ENCODE measurements at places on chromosomes 12 and 14.

DNA sequence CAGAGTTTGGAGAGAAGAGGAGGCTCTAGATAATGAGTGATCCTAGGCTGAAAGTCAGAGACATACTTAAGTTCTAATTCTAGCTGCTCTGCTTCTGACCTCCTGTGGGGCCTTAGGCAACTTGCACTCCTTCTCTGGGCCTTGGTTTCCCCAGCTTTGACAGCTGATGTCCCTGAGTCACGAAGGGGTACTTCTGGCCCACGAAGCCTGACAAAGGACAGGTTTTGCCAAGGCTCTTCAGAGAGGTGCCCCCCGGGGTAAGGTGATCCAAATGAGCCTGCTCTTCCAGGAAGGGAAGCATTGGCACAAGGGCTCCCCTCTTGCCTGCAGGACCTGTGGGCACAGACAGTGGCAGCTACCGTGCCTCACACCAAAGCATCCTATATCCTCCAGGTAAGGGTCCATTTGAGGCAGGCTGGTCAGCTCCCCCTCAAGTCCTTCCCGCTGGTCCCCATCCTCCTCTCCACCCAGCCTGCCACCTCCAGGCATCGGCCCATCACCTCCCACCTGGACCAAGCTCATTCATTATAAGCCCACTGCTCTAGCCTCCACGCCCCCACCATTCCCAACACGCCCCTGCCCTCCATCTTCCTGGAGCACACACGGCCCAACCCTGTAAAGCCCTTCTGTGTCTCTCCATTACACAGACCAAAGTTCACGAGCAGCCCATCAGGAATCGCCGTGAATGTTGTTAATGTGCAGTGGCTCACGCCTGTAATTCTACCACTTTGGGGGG, 1.9 kb upstream of the PPP1R13B start:
- no peak for DNase-seq

DNA sequence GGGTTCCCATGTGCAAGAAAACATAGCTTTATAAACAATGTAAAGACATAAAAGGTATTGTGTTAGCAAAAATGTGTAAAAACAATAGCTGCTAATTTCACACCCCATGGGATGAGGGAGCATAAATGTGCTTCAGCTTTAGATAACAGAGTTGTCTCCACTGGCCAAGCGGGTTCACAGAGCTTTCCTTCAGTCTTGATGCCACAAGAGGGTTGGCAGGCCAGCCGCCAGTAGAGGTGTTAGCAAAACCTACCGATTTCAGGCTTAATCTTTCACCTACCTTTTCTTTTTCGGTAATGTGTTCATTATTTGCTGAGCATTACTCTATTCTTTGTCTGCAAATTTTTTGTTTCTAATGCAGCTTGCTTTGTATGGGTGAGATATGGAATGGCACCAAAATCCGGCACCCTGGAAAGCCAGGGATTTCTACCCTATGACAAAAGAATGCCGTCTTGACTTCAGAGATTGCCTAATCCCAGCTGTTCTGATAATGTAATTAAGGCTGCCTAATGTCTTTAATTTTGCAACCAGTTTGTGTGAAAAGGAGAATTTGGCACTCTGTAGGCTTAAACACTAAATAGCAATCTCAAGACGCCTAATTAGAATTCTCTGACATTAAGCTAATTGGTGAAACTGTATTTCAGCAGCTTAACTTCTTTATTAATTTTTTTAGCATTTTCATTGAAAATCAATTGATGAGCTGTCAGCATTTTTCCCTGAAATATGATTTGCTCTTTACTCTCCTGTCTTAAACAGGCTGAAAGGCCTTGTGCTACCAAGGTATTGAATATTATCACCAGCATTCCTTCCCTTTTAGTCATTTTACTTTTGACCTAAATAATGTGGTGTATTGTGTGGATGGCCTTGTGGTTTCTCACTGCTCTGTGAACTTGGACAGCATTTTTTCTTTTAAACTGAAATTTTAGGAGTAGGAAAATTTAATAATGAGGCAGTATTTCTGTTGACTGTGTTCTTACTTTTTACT, 60.7 kb downstream of the POLR3B start:
- peak; percentile 71 for DNase-seq

DNA sequence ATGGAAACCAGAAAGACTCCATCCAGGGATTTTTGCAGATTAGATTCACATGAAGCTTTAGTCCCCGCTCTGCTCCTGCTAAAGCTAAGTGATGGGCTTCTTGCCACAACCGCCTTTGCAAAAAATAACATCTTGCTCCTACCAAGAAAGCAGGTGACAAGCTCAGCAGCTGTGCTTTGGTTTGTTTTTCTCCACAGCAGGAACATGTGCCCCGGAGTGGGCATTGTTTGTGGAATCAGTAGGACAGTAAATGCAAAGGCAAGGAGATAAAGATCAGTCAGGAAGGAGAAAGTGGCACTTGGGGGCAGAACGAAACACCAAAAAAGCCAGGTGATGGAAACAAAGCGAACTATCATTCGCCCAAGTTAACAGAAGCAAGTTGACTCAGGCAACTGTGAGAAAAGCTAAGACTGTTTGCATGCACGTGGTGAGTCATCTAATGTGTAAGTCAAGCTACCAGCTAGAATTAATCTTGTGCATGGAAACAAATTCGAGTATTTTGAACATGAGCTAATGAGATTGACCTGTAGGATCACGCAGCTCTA, 165.5 kb upstream of the PLXNC1 start:
- DNase-seq, result peak; percentile 71

- DNase-seq, result no peak
Measured at GRCh38 chr14:35113308-35113950, 8.4 kb downstream of the PPP2R3C start.

DNA sequence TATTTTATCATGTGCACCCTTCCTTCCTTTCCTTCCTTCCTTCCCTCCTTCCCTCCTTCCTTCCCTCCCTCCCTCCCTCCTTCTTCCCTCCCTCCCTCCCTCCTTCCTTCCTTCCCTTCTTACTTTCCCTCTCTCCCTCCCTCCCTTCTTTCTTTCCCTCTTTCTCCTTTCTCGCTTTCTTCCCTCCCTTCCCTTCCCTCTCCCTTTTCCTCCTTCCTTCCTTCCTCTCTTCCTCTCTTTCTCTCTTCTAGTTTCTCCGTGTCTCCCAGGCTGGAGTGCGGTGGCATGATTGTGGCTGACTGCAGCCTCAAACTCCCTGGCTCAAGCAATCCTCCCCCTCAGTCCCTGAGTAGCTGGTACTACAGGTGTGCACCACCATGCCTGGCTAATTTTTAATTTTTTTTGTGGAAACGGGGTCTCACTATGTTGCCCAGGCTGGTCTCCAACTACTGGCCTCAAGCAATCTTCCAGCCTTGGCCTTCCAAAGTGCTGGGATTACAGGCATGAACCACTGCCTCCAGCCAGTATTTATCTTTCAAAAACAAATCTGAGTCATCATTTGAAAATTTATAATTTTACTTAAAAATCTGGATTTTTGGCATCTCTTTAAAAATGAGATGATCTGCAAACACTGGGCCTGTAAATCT, 7.8 kb downstream of the C1RL start:
- DNase-seq, result no peak

DNA sequence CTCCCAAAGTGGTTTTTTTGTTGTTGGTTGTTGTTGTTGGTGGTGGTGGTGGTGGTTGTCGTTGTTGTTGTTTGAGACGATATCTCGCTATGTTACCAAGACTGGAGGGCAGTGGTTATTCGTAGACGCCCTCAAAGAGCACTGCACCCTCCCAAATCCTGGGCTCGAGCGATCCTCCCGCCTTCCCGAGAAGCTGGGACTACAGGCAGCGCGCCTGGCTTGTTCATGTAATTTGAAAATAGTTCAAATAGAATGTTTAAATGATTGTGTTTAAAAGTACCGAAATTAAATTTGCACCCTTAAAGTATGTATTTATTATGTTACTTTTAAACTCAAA, 439 bp upstream of the ANAPC5 start:
- DNase-seq, result no peak

DNA sequence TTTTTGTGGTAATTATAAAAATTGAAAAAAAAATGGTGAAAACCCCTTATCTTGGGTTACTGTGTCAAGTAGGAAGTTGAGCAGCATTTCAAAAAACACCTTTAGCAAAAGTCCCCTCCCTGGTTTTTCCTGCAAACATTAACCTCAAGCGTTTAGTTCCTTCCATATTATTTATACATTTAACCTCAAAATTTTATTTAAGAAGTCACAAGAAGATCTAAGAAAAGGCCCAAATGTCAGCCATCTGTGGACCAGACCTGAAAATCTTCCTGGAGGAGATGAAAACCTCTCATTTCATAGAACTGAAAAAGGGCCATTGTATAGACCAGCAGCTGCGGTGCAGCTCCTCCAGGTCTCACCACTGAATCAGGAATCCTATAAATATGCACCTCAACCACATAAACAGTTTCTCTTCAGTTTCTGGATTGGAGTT, 40.4 kb upstream of the BTG1 start:
- DNase-seq, result no peak

DNA sequence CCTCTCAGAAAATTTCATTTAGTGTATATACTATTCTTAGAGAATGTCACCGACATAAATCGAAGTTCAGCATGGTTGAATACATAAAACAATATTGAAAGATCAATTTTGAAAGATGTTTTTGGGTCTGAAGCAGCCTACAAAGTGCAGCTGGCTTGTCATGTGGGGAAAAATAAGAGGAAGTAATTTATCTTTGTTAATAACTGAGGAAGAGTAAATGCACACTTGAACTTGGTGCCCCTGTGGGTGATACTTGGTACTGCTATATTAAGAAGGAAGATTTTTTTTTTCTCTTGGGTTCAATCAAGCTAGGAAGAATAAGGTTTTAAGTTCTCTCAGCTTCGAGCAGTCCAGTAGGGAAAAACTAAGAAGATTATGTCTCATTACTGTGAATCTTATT, 661.3 kb downstream of the RPL10L start:
- no peak for DNase-seq

DNA sequence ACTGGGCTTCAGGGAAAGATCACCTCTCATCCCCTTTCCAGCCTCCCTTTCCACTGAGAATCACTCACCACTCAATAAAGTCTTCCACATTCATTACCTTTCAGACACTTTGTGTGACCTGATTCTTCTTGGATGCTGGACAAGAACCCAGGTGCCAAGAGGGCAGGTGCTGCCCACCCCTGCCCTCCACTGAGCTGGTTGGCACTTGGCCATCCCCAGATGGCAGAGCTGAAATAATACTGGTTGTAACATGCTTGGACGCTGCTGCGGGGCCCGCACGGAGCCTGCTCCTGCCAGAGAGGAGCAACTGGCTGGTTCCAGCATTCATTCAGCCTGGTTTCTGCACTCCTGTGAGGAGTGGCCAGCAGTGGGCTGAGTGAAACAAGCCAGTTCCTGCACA, 386.7 kb upstream of the CCDC196 start:
- DNase-seq, result no peak

DNA sequence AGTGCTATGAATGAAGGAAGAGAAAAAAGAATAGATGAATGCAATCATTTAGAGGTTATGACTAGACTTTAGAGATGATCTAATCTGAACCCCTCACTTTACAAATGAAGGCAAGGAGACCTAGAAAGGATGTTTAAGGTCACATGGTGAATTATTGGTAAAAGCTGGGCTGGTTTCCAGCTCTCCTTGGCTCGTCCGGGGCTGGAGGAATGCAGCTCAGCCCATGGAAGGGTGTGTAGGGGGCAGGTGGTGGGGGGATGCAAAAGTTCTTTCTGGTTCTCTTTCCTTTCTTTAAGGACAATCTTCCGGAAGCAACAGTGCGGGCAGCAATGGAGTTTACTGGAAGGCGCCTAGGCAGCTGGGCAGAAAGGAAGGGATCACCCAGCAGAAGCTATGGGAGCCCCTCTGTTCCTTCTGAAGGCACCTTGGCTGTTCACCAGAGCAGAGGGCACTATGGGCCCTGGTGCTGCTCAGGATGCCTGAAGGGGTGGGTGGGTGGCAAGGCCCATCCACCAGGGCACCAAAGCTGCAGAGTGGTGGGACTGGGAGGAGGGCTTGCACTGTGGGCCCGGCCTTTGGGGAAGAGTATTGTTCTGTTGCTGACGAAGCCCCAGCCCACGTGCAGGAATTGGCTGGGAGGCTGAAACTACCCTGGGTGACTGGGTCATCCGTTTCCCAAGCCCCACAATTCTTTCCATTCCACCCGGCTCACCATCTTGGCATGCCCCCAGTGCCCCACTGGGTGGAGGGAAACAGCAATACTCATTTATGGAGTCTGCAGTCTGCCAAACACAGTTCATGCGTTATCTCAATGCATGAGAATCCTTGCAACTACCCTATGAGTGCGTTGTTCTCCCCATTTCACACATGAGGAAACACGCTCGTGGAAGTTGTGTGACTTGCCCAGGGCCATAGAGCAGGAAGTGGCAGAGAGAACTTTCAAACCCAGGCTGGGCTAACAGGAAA, 78.2 kb downstream of the IRF2BPL start:
- peak; percentile 75 for DNase-seq

DNA sequence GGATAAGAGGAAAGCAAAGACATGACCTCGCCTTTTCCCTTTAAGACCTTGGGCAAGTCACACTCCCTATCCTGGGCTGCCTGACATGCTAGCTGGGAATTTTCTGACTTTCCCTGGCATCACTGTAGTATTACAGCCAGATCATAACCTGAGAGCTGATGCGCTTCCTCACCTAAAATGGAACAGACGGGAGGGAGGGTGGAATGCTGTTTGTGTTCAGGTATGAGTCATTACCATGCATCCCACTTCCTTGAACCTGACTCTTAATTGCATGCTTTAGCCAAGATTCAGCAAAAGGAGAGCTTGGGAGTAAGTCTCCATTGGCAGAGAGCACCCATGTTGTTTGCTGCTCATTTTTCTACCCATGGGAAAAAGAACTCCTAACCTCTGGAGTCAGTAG, 156.5 kb downstream of the KCNK10 start:
- DNase-seq, result no peak

DNA sequence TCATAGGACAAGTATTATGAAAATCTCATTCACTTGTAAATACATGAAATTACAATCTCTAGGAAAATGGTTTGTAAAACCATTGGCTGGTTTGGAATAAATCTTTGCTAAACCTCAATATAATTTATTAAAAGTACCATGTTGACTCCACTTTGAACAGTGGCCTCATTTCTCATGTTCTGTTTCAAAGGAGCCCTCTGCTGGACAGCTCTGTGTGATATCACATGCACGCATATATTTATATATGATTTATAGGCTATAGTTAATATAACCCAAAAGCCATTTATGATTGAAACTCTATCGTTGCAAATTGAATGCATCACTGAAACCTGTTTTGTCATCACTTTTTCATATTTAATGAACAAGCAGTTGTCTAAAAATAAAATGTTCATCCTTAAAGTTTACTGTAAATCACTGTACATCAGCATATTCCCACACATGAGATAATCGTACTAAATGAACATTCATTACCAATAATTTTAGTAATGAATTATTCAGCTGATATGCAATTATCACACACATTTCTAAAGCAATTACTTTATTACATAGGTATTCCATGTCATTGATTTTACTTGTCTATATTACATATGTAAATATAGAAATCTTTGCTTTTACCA, 493.8 kb downstream of the NPAS3 start:
- peak; percentile 46 for DNase-seq

DNA sequence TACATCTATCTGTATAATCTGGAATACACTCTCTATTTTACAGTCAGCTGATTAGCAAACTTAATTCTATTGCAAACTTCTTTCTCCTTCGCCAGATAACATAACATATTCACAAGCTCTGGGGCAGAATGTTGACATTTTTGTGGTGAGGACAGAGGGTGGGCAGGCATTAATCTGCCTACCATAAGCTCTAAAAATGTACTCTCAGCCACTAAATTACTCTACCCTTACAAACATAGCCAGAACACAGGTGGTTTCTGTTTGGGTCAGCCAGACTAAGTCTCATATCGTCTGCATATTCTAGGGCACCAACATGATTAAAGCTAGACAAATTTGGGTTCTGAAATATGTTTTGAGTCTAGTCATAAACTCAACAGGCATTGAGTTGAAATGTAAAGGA, 90.1 kb downstream of the SLC6A15 start:
- no peak for DNase-seq

Data from lung microvascular endothelial cell (primary cell).